Endothelial cell of umbilical vein (primary cell): ENCODE measurements at places on chromosomes 11 and 22. TPM values are rescaled to one million over a fixed set of nuclear protein-coding genes. Genes with fewer than 3 reads are reported as not detected.
A peak's percentile ranks its signal among the peaks of the same experiment; 100 is the strongest.

The C11orf42 gene
- polyA plus RNA-seq: not detected in 2 replicates

The KIRREL3 gene
- not detected in 2 replicates for polyA plus RNA-seq

The RIN1 gene
- polyA plus RNA-seq: 4.4 and 4.7 TPM in 2 replicates

The ANO5 gene
- polyA plus RNA-seq: 0.03 and 0.32 TPM in 2 replicates

The PLEKHB1 gene
- 0.76 and 0.99 TPM in 2 replicates for polyA plus RNA-seq

The PNPLA3 gene
- 5.3 TPM in 2 replicates for polyA plus RNA-seq

- no peak for DNase-seq
Measured at GRCh38 chr22:49959782-49960158, 802 bp upstream of the PIM3 start.

DNA sequence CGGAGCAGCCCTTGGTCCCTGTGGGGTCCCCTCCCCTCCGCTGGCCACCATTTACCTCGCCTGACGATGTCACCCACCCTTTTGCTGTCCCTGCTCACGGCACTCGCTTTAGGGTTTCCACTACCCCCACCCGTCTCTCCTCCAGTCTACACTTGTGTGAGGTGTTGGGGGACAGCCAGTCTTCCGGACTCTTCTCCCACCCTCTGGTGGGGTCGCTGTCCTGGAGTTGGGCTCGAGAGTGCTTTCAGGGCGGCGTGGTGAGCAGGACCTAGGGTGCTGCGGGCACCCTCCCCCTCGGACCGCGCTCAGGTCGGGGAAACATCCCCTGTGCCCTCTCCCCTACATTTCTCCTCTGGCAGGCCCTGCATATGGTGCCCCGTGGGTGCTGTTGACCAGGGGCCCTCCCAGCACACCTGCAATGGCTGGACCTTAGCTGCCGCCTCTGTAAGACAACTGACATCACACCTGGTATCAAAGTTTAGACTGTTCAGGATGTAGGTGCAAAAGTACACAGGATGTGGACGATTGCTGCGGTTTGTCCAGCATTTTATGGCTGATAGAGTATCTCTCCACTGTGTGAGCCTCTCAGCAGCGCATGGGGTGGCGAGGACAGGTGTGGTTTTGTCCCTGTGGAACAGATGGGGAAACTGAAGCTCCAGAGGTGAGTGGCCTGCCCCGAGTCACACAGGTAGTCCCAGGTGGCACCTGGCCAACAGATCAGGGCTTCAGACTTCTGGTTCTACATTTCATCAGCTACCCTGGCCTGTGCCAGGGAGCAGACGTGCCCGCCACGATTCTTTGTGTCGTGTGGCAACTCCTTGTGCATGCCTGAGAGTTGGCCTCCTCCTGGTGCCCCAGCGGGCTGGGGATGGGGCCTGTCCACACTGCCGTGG is 1.2 kb downstream of the GRK2 start:
- DNase-seq: no peak

DNA sequence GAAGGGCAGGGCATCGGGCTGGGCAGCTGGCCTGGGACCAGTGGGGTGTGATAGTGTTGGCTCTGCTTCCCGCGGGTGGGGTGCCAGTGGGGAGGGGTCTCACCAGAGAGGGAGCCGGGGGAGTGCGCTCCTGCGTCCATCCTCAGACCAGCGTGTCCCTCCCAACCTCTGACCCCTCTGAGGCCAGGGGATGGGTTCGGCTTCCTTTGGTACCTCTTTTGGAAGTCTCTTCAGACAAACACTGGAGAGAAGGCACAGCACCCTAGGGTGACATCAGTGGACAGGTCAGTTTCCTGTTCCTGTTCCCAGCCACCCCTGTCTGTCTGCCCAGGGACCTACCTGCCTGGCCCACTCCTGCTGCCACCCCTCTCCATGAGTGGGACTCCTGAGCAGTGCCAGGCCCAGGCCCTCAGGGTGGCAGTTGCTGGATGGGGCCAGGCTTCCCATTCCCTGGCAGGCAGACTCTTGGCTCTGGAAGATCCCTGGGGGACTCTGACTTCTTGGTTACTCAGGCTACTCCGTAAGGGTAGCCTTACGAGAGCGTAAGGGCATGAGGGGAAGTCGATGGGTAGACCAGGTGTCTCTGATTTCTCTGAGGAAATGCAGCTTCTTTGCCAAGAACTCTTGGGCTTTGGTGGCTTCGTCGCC is 2.6 kb downstream of the TAGLN start:
- no peak for DNase-seq

DNA sequence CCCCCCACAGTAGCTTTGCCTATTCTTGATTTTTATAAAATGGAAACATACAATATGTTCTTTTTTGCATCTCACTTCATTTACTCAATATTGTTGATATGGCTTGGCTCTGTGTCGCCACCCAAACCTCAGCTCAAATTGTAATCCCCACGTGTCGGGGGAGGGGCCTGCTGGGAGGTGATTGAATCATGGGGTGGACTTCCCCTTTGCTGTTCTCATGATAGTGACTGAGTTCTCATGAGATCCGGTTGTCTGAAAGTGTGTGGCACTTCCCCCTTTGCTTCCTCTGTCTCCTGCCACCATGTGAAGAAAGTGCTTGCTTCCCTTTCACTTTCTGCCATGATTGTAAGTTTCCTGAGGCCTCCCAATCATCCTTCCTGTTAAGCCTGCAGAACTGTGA is 431.3 kb downstream of the MN1 start:
- DNase-seq: no peak

DNA sequence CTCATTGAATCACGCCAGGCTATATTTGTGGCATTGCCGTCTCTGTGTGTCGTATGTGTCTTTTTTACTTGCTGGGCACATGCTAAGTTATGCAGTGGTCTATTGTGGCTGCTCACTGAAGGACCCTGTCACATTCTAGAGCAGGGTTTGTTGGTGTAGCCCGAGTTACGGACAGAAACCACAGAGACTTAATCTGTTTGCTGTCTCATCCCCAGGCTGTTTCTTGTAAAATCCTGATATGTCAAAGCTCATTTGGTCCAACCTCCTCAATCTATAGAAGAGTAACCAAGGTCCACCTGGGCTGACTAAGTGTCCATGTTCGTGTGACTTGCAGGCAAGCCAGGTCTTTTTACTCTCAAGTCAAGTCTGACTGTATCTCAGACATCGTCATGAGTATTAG is 5.0 kb downstream of the DPF2 start:
- no peak for DNase-seq

GRCh38 chr11:130865091-130865773 is 51.0 kb downstream of the SNX19 start:
- no peak for DNase-seq

DNA sequence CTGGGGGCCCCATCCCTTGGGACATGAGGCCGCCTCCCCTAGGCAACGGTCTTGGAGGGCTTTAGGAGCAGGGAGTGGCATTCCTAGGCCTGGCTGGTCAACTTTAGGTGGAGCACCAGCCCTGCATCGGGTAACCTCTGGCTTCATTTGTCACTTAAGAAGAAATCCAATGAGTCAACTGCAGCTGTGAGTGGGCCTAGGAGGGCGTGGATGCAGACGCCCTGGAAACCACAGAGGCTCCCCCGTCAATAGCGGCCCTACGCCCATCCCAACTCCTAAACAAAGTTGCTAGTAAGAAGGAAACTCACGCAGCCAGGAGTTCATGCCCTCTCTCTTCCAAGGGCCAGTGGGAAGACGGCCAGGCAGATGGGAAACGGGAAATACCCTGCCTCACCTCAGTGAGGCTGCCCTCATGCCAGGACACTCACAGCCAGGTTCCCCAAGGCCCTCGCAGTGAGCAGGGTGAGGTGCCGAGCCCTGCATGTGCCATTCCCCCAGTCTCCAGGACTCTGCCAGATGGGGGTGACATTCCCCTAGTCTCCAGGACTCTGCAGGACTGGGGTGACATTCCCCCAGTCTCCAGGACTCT is 20.8 kb downstream of the BID start:
- DNase-seq: no peak

- DNase-seq: peak; percentile 66
Measured at GRCh38 chr11:85694385-85694980, 8.5 kb upstream of the CCDC89 start.

DNA sequence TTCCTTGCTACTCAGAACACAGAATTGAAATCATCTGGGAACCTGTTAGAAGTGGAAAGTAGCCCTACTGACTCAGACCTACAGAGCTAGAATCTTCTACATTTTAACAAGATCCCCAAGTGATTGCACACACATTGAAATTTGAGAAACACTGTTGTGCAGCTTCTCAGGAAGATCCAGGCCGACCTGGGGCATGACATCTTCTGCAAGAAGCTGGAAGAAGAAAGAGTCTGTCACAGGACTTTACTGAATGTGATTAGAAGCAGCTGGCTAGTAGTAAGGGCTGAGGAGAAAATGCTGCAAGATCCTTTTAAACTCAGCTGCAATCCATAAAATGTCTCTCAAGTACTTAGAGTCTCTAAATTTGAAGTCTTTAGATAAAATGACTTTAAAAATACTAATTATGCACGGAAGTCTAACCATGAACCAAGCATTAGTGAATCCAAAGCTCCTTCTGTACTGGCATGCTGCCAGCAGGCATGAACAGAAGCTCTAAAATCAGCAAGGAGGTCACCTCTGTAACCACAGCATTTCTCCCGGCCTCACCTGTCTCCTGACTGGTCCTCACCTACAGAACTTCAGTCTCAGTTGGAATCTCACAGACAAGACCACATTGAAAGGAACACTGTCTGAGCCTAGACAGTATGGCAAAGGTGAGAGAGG is 85.0 kb downstream of the SERGEF start:
- DNase-seq: no peak

DNA sequence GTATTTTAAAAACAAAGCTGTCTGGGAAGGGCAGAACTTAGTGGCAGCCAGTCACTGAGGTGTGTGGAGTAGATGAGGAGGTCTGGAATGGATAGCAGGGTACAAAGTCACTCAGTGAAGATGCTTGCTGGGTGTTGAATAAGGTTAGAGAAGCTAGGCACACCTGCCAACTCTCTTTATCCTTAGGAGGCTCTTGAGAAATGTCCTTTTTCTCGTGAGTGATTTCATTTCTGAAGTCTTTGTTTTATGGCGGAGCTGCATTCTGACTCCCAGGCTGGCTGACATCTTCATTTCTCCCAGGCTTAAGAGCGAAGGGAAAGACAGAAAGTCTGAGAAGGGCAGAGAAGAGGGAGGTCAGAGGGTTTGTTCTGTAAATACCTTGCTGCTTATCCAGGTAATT is 31.0 kb downstream of the CECR2 start:
- DNase-seq: no peak

DNA sequence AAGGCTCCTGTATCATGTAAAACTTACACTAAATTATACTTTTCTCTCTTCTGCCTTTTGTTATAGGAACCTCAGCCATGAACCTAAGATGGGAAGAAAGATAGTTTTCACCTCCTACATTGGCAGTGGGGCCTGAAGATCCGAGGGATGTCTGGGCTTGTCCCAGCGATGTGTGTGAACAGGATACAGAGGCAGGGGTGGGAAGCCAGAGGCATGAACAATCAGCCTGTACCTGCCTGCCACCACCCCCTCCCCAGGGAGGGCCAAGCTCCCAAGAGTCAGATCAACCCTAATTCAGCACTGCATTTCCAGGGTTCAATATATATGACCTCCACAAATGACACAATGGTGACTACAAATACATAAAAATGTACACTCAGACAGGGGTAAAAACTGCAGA is 9.4 kb downstream of the KIAA0930 start:
- no peak for DNase-seq

DNA sequence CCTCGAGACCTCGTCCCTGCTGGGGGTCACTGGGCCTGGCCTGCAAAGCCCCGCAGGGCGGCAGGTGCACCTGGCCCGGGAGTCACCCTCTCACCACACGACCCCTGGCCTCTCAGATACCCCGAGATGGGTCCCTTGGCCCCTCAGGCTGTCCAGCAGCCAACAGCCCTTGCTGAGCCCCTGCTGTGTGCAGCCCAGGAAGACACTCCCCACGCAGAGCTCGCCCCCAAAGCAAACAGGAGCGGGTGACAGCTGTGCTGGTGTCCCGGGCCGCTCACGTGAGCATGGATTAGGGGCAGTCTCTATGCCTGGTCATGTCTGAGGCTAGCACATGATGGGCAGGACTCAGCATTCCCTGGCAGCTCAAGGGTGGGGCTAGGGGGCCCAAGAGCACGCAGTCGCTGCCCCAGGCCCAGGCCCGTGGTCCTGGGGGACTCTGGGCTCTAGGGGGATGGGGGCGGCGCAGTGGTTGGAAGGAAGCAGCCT is 31.3 kb downstream of the WNT7B start:
- no peak for DNase-seq

DNA sequence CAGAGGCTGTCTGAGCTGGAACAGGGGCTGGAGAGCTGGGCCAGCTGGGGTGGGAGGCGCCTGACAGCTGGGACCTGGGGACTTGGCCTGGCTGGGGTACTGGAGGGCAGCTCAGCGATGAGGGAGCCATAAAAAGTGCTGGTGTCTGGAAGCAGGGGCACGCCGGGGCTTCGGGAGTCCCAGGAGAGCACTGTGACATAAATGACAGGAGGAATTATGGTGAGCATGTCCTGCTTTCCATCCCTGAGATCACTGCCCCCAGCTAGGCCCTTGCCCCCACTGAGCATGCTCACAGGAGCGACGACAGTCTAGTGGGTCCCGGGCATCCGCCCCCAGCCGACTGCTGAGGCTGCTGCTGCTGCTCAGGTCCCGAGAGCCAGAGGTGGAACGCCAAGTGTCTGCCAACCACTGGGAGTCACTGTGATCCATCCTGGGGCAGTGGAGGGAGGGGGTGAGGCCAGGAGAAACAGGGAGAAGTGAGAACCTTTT is 6.2 kb downstream of the ROBO4 start:
- no peak for DNase-seq

DNA sequence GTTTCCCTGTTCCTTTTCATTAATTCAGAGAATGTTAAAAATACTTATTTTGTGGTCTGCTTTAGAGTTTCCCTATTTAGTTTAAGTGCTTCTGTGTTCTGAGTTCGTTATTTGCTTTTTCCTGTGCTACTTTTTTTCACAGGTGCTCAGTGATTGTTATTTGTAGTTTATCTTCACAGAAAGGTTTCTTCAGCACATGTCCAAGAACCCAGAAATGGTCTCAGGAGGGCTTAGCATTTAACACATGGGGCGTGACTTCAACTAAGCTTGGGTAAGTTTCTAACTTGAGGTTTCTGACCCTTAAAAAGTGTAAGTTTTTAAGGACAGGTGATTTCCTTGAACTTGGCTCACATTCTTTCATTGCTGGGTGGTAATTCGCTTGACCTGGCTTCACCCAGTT is 157.3 kb downstream of the AASDHPPT start:
- no peak for DNase-seq

- no peak for DNase-seq
Measured at GRCh38 chr11:75055511-75055910, 41.2 kb downstream of the OR2AT4 start.

GRCh38 chr11:31397239-31397834 is 27.7 kb downstream of the DNAJC24 start:
- peak; percentile 39 for DNase-seq
